ENCODE measurements at places on chromosomes 4 and X. TPM values are rescaled to one million over a fixed set of nuclear protein-coding genes. Genes with fewer than 3 reads are reported as not detected.

Gene PRDM8
- 3.7 TPM for total RNA-seq

Gene RPS6KA6
- total RNA-seq: not detected

Gene PDZD4
- 0.10 TPM for total RNA-seq

Gene PASD1
- total RNA-seq: not detected

Gene S100P
- 8.3 TPM for total RNA-seq

Gene SYP
- 2.6 TPM for total RNA-seq
